ENCODE measurements at places on chromosomes 6 and 20.

DNA sequence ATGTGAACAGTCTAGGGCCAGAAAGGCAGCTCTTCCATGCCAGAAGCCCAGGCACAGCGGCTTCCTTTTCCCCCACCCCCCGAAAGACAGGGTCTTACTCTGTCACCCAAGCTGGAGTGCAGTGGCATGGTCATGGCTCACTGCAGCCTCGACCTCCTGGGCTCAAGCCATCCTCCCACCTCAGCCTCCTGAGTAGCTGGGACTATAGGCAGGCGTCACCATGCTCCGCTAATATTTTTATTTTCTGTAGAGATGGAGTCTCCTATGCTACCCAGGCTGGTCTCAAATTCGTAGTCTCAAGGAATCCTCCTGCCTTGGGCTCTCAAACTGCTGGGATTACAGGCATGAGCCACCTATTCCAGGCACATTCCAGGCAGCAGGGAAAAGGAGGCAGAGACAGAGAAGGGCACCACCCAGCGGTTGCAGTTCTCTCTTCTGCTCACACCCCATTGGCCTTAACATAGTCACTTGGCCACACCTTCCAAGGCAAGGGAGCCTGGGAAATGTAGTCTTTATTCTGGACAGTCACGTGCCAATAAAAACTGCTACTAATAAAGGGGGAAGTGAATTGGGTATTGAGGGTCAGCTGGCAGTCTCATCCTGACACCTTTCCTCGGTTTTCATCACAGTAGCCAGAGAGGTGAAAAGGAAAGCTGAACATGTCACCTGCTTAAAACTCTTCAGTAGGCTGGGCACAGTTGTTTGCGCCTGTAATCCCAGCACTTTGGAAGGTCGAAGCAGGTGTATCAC is 205.9 kb downstream of the ZMYND8 start:
- no peak for DNase-seq

GRCh38 chr20:56222201-56222600 is 26.3 kb upstream of the MC3R start:
- DNase-seq: no peak

GRCh38 chr6:164690241-164690640 is 619.2 kb downstream of the C6orf118 start:
- DNase-seq: no peak

- DNase-seq: no peak
These were observed 616 bp downstream of the TUBB start for GRCh38 chr6:30720738-30721197.

DNA sequence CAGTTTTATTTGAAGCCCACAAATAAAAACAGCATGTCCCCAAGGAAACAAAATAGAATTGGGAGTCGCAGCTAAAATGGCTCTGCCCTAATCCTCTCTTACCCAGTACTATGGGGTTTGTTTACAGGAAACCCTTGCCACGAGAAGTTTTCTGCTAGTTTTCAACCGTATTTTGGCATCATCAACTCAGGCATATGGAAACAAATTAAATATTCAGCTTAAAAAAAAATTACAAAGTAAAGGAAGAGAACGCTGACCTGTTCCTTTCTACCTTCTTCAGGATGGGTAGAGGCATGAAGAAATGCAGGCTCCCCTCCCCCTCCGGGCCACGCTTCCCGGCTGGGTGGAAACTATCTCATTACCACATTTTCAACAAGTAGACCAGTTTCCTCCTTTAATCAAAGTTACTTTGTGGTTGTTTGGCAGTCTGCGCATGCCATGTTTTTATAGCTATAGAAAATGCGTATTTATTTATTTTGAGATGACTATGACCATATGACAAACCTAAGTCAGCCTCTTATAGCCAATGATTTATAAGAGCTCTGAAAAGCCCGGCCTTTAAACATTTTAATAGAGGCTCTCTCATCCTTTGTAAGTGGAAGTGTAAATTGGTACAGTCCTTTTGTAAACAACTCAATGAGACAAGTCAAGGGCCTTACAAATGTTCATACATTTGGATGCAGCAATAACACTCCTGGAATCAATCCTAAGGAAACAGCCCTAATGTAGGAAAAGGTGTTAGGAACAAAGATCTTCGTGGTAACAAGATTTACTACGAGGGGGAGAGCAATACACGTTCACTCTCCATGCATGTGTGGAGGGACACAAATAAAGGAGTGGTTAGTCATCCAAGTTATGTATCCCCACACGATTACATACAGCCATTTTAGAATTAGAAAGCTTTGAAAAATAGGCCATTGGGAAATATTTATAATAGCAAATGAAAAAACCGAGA is 16.1 kb upstream of the ZNF217 start:
- peak; percentile 65 for DNase-seq

DNA sequence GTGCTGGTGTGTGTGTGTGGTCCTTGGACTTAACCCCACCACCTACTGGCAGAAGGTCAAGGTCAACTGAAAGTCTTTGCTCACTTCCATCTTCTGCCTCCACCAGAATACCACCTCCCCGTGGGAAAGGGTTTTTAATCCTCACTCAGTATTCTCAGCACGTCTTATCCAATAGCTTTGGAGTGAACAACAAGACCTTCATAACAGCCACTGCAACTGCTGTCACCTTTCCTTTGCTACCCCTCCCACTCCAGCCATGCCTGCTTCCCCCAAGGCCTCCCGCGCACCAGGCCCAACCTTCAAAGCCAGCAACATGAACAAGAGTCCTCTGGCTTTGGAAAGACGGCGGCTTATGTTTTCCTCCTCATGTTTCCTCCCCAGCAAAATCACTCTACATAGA is 787 bp upstream of the BTN2A2 start:
- DNase-seq: no peak

DNA sequence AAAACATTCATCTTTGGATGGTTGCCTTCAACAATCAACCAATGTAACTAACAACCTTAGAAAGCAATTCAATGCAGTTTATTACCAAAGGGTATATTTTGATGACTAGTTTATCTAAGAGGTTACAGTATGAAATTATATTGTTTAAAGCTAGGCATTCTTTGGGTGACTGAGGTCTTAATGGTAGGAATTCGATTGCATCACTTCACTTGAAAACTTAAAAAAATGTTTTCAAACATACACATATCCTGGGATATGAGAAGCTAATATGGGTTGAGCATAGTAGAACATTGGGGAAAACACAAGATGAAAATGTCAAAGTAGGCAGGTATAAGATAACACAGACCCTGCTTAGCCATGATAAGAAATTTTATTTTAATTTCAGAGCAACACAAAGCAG is 144.6 kb upstream of the BMP5 start:
- DNase-seq: no peak

DNA sequence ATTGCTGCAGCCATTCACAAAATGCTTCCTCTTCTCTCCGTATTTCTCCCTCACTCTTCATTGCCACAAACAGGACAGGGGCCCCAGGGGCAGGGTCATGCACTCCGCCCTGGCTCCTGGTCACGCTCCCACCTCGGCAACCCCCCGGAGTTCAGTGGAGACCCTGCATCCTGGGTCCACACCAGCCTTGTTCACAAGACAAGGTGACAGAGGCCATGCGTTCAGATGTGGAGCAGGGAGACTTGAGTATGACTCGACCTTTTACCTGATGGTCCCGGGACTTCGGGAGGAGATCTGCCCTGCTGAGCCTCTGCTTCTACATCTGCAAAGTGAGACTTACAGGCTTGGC is 49.4 kb downstream of the ANKRD60 start:
- DNase-seq: no peak

DNA sequence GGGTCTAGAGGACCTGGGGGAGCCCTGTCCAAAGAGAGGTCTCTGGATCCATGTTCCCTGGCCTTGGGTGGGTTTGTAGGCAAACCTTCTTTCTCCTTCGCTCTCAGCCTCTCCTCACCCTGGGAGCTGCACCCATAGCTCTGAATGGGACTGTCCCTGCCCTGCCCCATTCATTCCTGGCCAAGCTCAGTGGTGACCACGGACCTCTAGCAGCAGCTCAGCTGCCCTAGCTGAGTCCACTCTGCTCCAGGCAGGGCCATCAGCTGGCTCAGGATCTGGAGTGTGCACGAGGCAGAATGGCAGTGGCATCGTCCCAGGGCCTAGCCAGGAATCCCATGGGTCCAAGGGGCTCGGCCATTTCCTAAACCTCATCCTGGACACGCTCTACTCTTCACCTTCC is 5.3 kb downstream of the ULBP3 start:
- DNase-seq: no peak

DNA sequence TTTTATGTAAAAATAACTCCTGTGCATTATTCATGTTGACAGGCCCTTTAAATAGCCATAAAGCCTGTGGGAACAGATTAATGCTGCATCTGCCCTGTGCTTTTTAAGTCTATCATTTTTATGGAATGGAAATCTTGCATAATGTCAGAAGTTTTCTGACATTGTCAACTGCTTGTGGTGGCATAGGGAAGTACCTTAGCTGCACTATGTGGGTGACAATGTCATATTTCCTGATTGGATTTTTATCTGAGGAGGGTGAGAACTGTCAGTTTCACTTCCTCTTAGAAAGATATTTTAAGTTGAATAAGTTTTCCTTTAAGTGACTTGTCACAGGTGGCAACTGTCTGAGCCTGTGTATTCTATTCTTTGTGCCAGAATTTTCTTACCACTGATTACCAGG is 267.9 kb downstream of the PLCB1 start:
- DNase-seq: no peak

- peak; percentile 33 for DNase-seq
These were observed 197.7 kb downstream of the BCAS1 start for GRCh38 chr20:53872561-53873229.

GRCh38 chr6:116840091-116840490 is 11.2 kb upstream of the GPRC6A start:
- no peak for DNase-seq

GRCh38 chr6:12163149-12163548 is 127.0 kb upstream of the EDN1 start:
- DNase-seq: no peak

GRCh38 chr6:144443157-144443556 is 158.0 kb downstream of the UTRN start:
- DNase-seq: no peak

GRCh38 chr6:99641270-99641669 is 34.6 kb downstream of the PRDM13 start:
- DNase-seq: no peak

DNA sequence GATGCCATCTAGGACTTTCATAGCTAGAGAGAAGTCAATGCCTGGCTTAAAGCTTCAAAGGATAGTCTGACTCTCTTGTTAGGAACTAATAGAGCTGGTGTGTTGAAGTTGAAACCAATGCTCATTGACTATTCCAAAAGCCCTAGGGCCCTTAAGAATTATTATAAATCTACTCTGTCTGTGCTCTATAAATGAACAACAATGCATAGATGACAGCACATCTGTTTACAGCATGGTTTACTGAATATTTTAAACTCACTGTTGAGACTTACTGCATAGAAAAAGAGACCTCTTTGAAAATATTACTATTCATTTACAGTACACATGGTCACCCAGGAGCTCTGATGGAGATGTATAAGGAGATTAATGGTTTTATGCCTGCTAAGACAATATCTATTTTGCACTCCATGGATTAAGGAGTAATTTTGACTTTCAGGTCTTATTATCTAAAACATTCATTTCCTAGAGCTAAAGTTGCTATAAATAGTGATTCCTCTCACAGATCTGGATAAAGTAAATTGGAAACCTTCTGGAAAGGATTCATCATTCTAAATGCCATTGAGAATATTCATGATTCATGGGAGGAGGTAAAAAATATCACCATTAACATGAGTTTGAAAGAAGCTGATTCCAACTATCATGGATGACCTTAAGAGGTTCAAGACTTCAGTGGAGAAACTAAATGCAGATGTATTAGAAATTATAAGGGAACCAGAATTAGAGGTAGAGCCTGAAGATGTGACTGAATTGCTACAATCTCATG is 763.5 kb upstream of the MAP3K7 start:
- no peak for DNase-seq
